ENCODE measurements at places on chromosomes 2 and 18. TPM values are rescaled to one million over a fixed set of nuclear protein-coding genes. Genes with fewer than 3 reads are reported as not detected.

Gene NT5DC4
- not detected for total RNA-seq

- no peak for DNase-seq
Observed at GRCh38 chr18:54918060-54918459, 41.2 kb downstream of the CCDC68 start.

- DNase-seq, result no peak
Observed at GRCh38 chr18:66872277-66872676, 268.4 kb upstream of the CDH19 start.

DNA sequence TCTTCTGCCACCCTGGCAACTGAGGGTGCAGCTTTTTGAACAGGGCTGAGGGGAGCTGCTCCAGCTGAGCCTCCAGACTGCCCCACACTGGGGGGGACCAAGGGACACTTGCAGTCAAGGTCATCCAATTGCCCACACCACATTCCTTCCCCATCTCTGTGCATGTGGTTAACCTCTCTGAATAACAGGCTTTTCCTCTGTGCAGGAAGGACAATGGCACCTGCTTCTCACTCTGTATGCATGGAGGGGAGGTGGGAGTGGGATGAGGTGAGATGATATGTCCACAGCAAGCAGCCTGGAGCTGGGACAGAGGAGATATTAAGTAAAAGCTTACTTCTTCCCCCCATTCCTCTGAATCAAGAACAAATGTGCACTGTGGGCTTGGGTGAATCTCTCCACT lies 39.1 kb upstream of the TEX51 start:
- DNase-seq, result no peak

DNA sequence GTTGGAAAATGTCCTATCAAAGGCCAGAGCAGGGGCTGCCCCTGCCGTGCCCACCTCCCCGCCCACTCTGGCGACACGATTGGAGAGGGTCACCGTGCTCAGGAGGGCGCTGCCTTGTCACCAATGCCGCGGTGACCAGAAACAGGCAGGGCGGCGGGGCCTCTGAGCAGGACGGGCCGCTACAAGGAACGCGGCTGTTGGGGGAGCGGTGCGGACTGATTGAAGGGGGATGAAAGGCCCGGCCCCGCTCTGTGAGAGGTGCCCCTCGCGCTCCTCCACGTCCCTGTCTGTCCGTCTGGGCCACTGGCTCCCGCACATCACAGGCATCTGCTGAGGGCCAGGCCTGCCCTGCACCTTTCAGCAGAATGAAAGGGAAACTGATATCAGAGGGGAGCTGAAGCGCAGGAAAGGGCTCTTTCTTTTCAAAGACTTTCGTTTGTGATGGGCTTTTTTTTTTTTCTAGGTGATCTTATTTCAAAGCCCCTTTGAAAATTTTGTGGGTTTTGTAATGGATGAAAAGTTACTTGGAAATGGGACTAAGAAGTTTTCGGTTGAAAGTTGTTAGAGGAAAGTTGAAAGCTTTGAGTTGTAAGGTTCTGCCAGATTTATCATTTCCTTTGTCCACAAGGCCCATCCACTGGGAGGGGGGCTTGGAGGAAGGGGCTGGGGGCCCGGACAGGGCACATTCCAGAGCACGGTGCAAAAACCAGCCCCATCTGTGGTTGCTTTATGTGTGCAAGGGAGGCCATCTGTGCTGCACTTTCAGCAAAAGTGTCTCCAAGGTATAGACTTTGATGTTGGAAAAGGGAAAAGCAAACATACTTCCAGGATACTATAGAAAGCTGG lies 244.2 kb downstream of the KLHL29 start:
- no peak for DNase-seq

- DNase-seq, result no peak
Observed at GRCh38 chr2:217983276-217984233, 19.2 kb downstream of the TNS1 start.

- no peak for DNase-seq
Observed at GRCh38 chr2:227677928-227678327, 11.3 kb downstream of the SCYGR5 start.

DNA sequence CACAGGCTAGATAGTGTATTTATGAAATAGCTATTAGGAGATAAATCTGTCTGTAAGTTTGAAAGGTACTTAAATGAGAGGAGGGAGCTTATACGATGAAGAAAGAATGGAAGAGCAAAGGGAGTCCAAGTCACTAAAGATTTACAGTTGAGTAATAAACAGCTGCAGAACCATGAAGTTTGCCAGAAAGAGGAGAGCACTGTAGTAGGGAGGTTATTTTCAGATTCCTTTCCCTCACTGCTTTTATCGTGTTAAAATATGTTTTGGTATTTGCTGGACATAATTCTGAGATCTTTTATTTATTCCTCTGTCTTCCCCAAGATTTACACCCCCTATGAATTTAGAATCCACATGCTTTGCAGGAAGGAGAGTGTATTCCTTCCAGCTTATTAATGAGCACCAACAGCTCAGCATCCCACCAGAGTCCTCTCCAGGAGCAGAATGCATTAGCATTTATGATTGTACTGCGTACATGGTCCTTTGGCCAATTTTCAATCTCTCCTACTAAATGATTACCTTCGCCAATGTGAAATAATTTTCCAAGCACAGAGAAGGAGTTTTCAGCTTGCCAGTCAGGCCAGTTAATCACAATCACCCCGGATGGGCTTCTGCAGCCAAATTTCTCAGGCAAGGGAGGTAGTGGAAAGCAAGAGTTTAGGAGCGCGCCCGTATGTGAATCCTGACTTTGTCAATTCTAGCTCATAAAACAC lies 297.0 kb downstream of the NBAS start:
- no peak for DNase-seq

DNA sequence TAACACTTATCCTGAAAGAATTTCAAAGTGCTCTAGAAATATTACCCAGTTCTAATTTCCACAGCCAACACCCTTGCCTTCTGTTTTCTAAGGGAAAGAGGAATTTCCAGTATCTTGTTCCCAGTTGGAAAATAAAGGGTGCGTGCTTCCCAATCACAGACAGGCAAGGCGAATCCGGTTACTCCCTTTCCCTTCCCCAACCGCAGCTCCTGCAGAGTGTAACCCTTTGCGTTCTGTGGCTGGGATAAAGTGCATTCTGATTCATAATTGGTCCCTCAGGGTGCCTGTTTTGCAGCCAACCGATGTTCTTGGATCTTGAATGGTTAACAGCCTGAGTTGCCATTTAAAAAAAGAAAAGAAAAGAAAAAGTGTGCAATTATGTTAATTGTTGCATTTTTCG lies 40.6 kb upstream of the PGAP1 start:
- DNase-seq, result no peak

- no peak for DNase-seq
Observed at GRCh38 chr2:136534811-136535210, 230.5 kb upstream of the THSD7B start.

DNA sequence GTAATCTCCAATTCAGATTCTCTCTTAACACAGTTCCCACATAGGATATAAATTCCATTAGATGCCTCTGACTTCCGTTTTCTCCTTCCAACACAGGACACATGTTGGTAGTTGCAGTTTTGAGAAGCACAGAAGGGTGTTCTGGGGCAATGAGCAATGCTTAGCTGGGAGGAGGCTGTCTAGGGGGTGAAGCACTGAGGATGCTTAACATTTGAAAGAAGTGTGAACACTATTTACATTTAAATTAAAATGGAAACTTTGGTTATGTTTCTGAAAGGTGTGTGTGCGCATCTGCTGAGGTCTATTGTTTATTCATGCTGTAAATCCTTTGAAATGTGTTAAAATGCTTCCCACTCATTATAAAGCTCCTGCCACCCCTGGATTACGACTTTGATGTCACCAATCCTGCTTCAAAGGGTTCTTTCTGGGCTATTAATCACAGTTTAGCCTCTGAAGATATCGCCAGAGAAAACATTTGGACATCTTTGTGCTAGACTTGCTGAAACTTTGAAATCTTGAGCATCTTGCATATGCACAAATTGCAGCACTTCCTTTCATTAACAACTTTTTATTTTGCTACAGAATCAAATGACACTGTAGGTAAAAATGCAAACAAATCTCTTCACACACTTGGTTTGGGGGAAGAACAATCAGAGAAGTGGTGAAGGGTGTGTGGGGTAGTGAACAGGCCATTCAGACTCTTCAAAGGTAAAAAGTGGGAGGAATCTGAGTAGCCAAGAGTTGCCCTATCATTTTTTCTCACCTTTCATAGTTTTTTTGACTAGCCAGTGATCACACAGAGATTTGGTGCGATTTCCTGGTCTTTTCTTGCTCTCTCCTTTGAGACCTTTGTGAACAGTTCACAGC lies 258.4 kb downstream of the MYO3B start:
- DNase-seq, result peak; percentile 38

GRCh38 chr2:58834404-58834803 lies 593.3 kb upstream of the FANCL start:
- DNase-seq, result peak; percentile 64

Gene SIGLEC15
- 0.13 TPM for total RNA-seq

Gene ABCG8
- total RNA-seq, result not detected

GRCh38 chr2:226414335-226414734 lies 385.3 kb downstream of the IRS1 start:
- no peak for DNase-seq

Gene CPLX4
- total RNA-seq, result not detected

DNA sequence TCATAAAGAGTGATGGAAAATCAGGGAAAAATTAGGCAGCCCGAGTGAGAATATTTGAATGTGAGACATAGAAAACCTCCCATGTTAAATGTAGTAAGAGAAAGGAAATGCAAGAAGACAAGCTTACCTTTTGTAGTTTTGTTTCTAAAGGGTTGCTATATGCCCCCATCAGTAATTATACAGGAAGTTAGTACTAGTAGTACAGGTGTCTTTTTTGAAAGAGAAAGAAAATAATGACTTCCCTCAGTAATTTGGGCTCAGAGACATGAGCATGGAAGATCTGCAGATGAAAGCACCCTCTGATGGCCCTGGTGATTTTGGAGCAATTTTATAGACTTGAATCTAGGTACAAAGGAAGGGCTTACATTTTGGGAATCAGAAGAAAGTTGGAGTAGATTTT lies 80.8 kb downstream of the RHBDD1 start:
- no peak for DNase-seq

Gene IL36A
- not detected for total RNA-seq

DNA sequence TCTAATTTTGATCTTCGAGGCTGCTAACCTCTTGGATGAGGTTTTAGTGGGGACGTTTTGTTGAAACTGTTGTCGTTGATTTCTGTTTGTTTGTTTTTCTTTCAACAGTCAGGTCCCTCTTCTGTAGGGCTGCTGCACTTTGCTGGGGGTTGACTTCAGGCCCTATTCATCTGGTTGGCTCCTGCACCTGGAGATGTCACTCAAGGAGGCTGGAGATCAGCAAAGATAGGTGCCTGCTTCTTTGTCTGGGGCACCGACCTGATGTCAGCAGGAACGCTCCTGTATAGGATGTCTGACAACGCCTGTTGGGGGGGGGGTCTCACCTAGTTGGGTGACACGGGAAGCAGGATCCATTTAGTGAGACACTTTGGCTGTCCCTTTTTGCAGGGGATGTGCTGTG lies 915.6 kb upstream of the CHAC2 start:
- DNase-seq, result no peak

Gene PLCL1
- total RNA-seq, result not detected

Gene TFCP2L1
- total RNA-seq, result 1.9 TPM

DNA sequence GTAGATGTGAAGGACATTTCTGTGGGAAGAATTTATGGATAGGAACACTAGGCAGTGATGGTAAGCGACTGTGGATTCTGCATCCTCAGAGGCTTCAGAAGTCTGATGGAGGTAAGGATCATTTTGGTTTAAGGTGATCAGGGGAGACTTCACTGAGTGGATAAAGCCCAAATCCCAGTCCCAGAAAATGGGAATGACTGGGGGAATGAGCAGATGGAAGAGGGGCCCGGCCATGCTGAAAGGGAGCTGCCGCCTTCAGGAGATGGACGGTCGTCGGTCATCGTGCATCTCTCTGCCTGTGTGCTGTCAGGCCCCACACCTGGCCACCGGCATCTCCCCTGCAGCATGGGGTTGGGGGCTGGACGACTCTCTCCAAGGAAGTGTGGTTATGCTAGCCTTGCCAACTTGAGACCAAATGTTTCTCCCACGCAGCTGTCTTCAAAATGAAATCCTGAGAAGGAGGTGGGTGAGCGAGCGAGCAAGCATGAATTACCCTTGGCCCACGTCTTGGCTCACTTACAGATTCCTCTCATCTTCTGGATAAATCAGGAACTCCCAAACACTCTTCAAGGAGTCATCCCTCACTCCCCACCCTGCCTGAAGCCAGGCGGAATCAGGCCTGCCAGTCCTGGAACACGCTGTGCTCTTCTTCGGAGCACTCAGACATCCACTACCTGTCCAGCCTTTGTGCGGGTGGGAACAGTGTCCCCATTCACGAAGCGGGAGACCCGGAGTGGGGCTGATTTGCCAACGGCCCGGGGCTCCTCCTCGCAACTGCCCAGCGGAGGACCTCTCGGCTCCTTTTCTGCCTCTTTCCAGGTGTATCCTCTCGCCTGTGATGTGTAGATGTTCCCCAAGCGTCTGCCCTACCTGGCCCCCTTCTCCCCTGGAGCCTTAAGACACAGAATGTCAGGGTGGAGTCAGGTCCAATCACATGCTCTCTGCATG lies 85.6 kb downstream of the PRKCE start:
- DNase-seq, result no peak

DNA sequence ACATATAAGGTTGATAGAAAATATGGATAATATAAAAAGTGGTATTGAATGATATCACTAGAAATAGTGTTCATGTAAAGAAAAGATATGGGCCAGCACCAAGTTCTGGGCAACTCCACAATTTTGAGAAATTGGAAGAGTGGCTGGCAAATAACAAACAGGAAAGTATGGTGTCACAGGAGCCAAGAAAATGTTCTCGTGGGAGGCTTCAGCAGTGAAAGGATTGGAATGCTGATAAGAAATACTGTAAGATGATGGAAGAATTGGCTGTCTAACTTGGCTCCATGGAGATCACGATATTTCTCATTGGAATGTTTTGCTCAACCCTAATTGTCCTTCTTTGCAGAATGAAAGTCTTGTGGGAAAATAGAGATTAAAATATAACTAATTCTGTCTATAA lies 856.8 kb downstream of the DPP10 start:
- no peak for DNase-seq

DNA sequence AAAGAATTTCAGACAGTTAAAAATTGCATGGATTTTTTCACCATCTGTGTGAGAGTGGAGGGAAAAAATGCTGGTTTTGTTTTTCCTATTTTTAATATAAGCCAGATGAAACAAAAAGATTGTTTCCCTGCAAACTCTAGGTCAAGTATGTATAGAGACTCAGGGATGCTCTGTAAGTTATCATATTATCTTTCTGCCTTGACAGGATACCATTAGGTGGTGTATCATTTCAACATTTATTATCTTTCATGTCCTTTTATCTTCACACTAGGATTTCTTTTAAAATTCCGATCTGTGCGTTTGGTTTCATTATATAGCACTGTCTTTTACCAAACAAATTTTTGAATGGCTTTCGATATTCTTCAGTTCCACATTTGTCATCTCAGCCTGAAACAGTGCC lies 225.3 kb downstream of the EN1 start:
- DNase-seq, result no peak

Gene PSTPIP2
- 3.6 TPM for total RNA-seq

GRCh38 chr2:234745347-234745746 lies 206.5 kb upstream of the SH3BP4 start:
- no peak for DNase-seq
